ENCODE measurements at places on chromosomes 4 and X. TPM values are rescaled to one million over a fixed set of nuclear protein-coding genes. Genes with fewer than 3 reads are reported as not detected.

FGFBP2 gene
- 3.8 TPM for polyA plus RNA-seq

SLC16A2 gene
- 2.7 TPM for polyA plus RNA-seq

TCEAL7 gene
- polyA plus RNA-seq: not detected

FAM9C gene
- not detected for polyA plus RNA-seq

ADH1B gene
- 92.1 TPM for polyA plus RNA-seq

XAGE1A gene
- polyA plus RNA-seq: not detected

GUCY2F gene
- polyA plus RNA-seq: not detected

SCRG1 gene
- polyA plus RNA-seq: 0.15 TPM

PNMA6F gene
- not detected for polyA plus RNA-seq

RPA4 gene
- not detected for polyA plus RNA-seq

KLHL34 gene
- polyA plus RNA-seq: 1.0 TPM

RIPPLY1 gene
- 0.07 TPM for polyA plus RNA-seq

STIM2 gene
- polyA plus RNA-seq: 14.1 TPM

DNA sequence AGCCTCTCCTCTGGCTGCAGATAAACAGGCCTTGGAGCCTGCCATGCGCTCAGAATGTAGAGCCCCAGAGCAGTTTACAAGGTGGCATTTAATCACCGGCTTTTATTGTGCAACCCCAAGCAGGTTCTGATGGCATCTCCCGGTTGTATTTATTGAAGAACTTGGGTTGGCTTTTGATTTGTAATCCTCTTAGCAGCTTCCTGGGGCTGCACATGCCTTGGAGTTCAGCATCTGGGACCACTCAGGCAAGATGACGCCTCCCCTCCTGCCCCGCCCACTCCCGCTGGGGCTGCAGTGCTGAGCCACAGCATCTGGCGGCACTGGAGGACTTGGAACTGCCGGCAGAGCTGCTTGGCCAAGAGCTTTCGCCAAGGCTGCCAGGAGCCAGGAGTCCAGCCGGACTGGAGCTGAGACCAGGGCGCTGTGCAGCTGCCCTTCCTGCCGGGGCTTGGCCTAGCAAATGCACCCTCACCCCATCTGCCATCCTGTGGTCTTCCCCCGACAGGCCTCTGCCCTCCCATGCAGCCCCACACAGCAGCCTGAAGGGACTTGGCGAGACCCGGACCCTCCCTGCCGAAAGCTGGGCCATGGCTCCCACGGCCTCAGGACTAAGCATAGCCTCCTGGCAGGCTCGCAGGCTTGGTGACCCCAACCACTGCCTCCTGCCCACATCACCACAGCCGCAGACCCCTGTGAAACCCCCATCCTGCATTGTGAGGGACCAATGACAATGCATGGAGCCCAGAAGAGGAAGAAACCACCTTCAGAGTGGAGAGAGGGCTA lies 5.4 kb downstream of the HTRA3 start:
- DNase-seq: peak; percentile 18

DNA sequence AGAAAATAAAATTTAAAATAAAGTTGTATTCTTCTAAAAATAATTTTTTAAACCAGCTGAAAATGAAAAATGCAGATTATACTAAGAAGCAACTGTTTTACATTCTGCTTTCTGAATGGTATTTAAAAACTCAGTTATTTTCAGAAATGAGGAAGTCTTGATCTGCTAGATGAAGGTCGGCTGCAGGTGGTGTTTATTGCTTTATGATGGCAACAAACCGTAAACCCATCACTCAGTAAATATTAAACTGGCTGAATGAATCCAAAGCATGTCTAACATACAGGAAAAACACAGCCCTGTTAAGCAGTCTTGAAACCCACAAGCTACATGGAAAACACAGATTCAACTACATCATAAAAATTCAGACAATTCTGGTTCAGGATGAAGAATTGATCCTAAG lies 29.3 kb downstream of the DYNLT3 start:
- peak; percentile 53 for DNase-seq

- DNase-seq: no peak
These were observed 49.5 kb upstream of the LNX1 start for GRCh38 chr4:53640576-53641453.

DNA sequence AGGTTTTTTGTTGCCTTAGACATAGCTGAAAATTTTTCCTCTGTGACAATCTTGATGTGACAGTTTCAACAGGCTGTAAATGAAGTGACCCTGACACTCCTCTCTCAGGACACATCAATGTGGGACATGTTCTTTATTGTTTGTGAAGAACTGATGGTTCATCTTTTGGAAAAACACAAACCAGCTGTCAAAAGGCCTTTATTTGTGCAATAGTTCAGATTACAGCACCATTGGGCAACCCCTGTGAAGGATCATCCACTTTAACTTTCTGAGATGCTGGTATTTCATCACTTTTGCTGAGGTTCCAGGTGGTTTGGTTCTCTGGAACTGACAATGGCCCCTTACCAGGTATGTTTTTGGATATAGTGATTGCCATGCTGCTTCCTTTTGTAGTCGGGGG lies 40.3 kb downstream of the OSTC start:
- no peak for DNase-seq

DNA sequence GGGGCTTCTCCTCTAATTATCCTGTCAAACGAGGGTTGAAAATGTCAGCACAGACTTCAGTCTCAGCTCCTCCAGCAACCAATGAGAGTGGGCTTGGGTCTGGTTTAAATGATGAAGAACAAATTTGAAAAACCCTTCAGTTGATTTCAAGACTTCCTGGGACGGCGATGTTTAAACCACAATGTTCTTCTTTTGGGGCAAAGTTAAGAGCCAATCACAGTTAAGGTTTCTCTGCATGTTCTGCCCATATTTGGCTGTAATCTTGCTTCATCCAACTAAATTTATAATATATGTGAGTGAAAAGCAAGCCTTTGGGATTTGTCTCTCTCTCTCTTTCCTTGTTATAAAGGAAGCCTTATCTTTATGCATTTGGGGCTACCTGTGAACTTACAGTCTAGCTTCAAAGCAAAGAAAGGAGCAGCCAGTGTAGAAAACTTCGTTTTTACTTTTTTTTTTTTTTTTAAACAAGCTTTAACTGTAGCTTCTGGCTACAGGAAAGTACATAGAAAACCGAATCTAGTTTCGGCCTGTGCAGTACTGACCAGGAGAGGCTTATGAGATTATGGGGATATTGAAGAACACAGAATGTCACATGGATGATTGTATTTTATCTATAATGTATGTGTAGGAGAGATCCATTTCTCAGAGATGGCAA lies 46.8 kb upstream of the FAM9C start:
- DNase-seq: no peak

DNA sequence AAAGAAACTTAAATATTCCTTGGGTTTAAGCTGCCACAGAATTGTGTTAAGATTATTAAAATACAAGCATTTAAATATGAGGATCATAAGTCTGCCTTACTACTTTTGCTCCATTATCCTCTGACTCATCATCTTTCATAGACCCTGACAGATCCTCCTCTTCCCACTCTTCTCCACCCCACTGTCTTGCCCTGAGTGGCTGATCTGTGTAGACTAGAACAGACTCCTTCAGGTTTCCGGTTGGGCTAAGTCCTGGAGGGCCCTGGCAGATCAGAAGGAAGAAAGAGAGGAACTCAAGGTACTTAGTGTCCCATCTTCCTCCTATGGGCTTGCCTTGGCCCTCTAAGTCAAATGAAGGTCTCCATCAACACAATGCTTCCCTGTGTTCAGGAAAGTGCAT lies 30.7 kb downstream of the PALLD start:
- DNase-seq: no peak

GRCh38 chr4:16293210-16293838 lies 67.1 kb upstream of the TAPT1 start:
- DNase-seq: no peak

DNA sequence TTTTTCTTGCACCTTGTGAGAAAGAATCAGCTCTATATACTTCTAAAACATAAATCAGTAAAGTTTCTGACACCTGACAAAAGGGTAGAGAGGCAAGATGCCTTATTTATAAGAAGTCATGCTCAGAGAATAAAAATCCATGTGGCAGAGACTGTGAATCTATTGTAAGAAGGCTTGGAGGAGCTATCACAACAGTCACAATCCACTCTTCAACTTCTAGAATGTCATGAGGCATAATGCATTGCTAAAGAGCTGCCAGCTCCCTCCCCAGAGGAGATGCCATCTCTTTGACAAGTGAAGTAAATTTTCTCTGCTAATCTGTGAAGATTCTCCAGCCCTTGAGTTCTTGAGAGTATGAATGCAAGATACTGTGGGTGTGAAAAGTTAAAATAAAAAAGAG lies 971.2 kb upstream of the IGFBP7 start:
- no peak for DNase-seq

GRCh38 chr4:6338175-6338950 lies 68.7 kb downstream of the WFS1 start:
- DNase-seq: peak; percentile 15

DNA sequence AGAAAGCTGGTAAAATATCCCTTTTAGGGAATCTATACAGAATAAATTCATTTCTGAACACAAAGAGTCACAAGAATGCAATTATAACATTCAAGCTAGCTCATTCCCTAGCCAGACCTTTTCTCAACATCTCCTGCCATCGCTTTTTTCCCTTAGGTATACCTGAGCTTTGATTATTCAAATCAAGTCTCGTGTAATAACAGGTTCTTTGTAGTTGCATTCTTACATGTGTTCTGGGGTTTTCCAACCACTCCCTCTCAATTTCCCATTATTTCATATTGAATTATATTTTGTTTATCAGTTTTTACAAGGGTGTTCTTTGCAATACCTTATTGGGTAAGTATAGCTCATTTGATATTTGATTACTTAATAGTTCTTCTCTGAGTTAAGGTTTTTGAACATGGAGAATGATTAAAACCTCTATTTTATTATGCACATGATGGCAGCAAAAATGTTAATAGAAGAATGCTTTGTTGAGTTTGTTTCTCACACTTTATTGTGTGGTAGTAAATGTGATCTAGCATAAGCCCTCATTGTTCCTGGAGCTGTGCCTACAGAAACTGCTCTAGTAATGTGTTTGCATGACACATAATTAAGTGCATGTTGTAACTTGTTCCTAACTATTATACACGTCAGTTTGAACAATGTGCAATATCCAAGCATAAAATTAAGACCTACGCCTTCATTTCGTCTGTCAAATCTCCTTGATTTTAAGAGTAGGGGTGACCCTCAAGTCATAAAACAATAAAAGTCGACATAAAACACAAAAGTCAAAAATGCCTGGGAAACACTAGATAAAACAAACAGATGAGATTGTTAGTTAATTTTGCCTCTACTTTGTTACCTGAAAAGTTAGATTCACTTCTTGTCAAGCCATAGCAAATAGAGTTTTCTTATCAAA lies 124.0 kb upstream of the POF1B start:
- peak; percentile 9 for DNase-seq

DNA sequence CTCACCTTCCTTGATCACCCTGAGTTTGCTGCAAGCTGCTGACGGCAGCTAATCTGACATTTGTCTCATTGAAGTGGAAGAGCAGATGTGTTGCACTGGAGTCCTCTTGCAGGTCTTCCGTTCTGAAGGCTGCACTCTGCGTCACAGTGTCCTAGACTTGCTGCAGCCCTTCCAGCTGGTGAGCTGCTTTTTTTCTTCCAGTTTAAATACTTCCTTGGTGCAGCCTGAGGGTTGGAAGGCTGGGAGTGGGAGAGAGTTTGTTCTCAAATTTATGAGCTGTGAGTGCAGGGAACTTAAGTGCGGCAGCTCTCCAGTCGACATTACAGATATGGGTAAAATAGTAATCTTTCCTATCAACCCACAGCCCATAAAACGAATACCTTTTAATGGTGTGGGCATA lies 303.6 kb upstream of the FAT1 start:
- peak; percentile 9 for DNase-seq

- no peak for DNase-seq
These were observed 34.2 kb downstream of the TSC22D3 start for GRCh38 chrX:107741404-107741790.

DNA sequence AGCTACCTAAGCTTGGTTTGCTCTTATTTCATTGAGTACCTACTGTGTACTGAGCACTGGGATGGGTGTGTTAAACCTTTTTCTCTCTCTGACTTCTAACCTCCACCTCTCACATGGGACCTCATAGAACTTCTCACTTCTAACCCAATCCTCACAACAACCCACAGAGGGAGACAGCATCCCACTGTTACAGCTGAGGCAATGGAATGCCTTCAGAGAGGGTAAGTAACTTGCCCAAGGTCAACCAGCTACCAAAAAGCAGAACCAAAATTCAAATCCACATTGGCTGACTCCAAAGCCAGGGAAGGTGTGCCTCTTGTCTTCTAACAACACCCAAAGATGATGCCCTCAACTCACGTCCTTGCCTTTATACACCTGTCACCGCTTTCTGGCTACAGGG lies 5.4 kb downstream of the SEL1L3 start:
- no peak for DNase-seq

DNA sequence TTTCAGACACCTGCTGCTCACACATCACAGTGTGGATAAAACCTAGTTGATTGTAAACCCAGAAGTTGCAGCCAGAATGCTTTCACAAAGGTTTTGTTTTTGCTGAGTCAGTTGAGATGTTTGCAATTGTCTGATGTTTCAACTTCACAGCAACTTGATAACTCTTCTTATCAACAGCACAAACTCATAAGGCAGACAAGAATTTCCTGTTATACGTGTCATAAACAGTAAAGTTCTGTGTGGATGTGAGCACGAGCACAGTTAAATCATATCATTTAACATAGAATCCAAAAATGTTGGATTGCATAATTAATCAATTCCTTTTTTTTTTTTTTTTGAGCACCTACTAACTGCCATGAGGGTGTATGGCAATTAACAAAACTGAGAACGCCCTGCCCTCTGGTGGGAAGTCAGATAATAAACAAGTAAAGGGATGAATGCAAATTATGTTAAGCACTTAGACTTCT lies 512.2 kb downstream of the PDHA2 start:
- peak; percentile 36 for DNase-seq

DNA sequence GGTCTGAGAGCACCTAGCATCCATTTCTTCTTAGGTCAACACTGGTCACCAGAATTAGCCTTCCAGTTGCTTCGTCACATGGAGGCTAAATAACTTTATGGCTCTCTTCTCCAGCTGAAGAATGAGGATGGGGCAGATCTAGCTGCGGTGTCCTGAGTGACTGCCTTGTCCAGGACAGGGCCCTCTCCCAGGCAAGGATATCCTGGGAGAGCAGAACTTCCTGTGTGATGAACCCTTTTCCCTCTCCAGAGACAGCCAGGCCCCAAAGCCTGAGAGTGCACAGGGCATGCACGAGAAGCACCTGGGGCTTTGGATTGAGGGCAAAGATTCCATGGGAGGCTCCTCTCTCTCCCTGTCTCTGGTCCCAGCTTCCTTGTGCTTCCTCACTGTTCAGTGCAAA lies 108.2 kb upstream of the MAMLD1 start:
- no peak for DNase-seq

- DNase-seq: no peak
These were observed 269.8 kb downstream of the BCOR start for GRCh38 chrX:39827951-39828350.

DNA sequence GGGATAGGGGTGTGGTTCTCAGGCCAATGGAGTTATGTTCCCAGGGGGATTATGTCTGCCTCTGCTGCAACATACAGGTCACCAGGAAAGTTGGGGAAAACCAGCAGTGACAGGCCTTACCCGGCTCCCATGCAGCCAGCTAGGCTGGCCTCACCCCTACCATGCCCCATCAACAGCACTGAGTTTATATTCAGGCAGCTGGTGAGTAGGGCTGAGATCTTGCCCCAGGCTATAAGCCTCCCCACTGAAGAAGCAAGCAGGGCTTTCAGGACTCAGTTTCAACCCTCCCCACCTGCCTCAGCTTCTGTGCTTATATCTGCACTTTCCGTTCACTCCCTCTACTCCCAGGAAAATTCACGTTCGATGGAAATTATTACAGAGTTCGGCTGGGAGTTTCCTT lies 122.4 kb upstream of the PGRMC2 start:
- DNase-seq: no peak

- no peak for DNase-seq
These were observed 28.9 kb upstream of the APELA start for GRCh38 chr4:164847967-164848649.

Measured in small intestine (tissue), 16 donors.